Right forelimb (tissue), 1 donor: ENCODE measurements at places on chromosomes 6 and 20.

- DNase-seq: no peak
Measured at GRCh38 chr6:155317186-155317585, 2.9 kb upstream of the TFB1M start.

GRCh38 chr6:22106961-22107360 is 189.9 kb downstream of the PRL start:
- DNase-seq: no peak

GRCh38 chr6:124479991-124480430 is 482.2 kb upstream of the RNF217 start:
- DNase-seq: no peak

DNA sequence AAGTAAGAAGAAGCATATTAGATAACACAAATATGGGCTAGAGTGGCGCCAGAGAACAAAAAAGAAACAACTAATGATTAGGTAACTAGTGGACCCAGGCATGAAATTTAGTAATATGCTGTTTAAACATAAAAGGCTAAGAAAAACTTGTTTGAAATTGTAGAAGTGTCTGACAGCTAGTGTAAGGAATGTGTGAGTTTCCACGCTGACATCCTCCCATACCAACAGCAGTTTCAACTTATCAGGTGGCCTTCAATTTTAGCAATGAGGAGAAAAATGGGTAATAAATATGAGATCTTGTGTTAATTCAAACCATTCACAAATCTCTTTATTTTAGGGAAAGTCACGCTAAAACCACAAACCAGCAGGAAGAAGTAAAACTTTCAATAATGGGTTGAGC is 440.2 kb upstream of the FLRT3 start:
- no peak for DNase-seq

- DNase-seq: peak; percentile 37
Measured at GRCh38 chr20:31945785-31946184, 6.1 kb downstream of the PDRG1 start.

DNA sequence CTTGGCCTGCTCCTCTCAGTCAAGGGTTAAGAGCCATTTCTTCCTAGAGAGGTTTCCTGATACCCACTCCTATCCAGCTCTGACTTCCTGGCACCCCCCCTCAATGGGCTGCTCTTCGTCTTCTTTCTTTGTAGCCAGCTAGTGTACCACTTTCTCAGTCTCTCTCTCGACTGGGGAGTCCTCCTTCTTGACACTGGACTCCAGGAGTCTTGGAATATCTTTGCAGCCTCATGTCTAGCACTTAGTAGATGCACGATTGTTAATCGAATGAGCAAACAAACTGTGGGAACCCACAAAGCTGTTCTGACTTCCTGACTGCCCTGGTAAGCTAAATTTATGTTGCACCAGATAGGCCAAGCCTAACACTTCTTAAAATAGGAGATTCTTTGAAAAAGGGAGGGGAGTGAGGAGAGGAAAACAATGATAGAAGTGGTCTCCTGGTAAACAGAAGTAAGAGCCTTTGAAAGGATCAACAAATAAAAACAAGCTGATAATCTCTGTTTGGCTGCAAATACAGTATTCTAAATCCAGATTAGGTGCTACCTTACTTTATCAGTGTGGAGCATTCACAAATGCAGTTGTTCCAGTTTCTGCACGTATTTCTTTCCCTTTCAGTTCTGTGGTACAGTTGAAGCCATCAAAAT is 160.1 kb upstream of the CITED2 start:
- no peak for DNase-seq

GRCh38 chr6:113630738-113631535 is 226.2 kb upstream of the MARCKS start:
- no peak for DNase-seq

- DNase-seq: no peak
Measured at GRCh38 chr6:166442131-166442685, 59.5 kb upstream of the MPC1 start.

- no peak for DNase-seq
Measured at GRCh38 chr20:62051546-62052255, 14.0 kb downstream of the TAF4 start.

GRCh38 chr20:9989066-9989724 is 45.6 kb upstream of the ANKEF1 start:
- DNase-seq: no peak

GRCh38 chr6:141501616-141502015 is 631.1 kb upstream of the GJE1 start:
- no peak for DNase-seq

- DNase-seq: no peak
Measured at GRCh38 chr6:111725446-111726112, 119.9 kb upstream of the TRAF3IP2 start.

DNA sequence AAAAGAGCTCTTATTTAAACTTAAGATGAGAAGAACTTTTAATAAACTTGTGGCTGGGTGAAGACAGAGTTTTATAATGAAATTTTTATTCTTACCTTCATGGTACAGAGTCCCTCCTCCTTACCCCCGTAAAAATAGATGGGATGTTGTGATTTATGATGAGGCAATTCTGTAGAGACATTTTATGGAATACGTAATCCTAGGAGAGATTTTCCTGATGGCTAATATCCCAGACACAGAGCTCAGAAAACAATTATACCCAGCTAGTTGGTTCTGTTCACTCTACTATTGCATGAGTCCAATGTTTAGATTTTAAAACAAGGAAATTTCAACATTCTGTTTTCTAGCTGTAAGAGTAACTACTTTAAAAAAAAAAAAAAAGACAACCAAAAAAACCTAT is 43.4 kb downstream of the MTHFD1L start:
- no peak for DNase-seq

DNA sequence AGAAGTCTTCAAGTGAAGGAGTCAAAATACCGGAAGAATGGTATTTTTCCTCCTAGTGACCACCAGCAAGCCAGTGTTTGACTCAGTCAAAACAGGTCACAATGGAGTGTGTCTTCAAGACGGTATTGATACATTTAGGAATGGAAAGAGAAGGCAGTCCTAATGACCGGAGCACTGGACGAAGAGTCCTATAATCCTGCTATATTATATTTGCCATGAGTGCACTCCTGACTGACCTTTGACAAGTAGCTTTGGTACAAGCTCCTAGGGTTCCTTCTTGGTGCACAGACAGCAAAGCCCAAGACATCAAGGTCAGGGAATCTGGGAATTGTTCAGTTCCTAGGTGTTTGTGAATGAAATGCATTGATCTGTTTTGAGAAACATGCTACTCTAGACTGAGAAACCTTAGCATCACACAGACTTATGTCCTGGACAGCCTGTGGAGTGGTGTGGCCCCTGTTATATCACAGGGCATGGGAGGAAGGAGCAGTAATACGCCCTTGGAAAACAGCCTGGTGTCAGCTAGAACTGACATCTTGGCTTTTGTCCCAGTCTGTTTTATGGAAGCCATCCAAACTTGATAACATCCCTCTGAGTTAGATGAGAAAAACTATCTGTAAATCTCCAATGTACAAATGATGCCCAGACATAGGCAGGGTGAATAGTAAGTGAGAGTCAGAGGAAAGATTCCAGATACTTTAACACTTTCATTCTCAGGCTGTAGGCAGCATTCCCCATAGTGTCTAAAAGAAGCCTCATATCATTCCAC is 18.5 kb downstream of the NOX3 start:
- DNase-seq: no peak

GRCh38 chr20:18287546-18287914 is 797 bp upstream of the ZNF133 start:
- DNase-seq: no peak

DNA sequence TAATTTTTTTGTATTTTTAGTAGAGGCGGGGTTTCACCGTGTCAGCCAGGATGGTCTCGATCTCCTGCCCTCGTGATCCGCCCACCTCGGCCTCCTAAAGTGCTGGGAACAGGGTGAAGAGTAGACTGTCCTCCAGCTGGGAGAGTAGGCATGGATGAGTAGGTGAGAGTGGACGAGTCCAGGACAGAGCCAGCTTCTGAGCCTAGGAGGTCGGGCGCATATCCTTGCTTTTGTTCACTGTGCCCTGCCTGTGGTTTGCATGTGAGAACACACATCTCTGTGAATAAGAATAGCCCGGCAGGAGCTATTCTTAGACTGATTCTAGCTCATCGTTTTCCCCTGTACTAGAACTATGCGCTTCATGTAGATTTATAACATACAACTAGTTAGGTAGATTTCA is 78.3 kb downstream of the RPP40 start:
- no peak for DNase-seq

GRCh38 chr6:41353333-41353732 is 17.9 kb downstream of the NCR2 start:
- DNase-seq: no peak

DNA sequence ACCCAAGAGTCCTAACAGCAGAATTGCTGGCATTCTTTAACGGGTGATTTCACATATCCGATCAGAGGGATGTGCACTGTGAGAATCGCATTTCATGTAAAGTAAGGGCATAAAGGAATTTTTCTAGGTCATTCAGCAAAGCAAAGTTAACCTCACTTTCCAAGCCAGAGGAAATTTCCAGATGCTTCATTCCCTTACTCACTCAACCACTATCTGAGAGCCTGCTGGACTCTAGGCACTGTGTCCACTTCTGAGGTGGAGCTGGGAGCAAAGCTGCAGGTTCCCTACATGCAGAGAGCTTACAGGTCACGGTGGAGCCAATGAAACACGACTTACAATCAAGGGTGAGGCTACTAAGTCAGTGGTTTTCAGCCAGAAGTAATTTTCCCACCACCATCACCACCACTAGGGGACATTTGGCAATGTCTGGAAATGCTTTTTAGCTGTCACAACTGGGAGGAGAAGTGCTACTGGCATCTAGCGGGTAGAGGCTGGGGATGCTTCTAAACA is 34.5 kb upstream of the TSHZ2 start:
- no peak for DNase-seq

- DNase-seq: no peak
Measured at GRCh38 chr6:10190042-10190441, 224.8 kb downstream of the TFAP2A start.

- DNase-seq: no peak
Measured at GRCh38 chr6:381742-382461, 9.7 kb upstream of the IRF4 start.

- no peak for DNase-seq
Measured at GRCh38 chr20:64100566-64100888, 6.8 kb downstream of the NPBWR2 start.

- DNase-seq: no peak
Measured at GRCh38 chr6:104527761-104528415, 331.8 kb downstream of the HACE1 start.

DNA sequence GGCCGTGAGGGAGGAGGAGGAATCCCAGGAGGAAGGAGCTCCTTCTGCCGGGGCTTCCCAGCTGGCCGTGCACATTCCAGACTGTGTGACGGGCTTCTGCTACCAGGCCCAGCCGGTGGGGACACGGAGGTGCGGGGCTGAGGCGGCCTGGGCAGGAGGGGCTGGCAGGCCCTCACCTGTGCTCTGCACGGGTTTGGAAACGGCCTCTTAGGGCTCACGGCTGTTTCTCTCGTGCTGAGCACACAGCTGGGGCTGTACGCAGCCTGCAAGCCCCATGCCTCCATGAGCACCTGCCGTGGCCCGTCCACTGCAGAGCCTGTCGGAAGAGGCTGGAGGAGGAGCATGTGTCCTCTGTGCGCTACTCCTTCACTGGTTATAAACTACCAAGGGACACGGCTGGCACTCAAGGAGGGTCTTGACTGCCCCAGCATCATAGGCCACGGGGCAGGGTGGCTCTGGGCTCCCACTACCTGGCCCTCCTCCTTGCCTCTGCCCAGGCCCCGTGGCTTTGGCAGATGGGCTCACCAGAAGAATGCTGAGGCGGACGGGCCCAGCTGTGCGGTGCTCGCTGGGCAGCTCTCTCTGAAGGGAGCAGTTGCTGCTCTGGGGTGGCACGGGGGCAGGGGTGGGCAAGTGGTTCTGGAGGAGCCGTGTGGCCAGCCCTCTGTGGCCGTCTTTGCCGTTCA is 15.8 kb downstream of the NPEPL1 start:
- peak; percentile 48 for DNase-seq

- no peak for DNase-seq
Measured at GRCh38 chr6:104159045-104159618, 700.6 kb downstream of the HACE1 start.

- DNase-seq: no peak
Measured at GRCh38 chr6:111122458-111123286, 35.4 kb downstream of the SLC16A10 start.

DNA sequence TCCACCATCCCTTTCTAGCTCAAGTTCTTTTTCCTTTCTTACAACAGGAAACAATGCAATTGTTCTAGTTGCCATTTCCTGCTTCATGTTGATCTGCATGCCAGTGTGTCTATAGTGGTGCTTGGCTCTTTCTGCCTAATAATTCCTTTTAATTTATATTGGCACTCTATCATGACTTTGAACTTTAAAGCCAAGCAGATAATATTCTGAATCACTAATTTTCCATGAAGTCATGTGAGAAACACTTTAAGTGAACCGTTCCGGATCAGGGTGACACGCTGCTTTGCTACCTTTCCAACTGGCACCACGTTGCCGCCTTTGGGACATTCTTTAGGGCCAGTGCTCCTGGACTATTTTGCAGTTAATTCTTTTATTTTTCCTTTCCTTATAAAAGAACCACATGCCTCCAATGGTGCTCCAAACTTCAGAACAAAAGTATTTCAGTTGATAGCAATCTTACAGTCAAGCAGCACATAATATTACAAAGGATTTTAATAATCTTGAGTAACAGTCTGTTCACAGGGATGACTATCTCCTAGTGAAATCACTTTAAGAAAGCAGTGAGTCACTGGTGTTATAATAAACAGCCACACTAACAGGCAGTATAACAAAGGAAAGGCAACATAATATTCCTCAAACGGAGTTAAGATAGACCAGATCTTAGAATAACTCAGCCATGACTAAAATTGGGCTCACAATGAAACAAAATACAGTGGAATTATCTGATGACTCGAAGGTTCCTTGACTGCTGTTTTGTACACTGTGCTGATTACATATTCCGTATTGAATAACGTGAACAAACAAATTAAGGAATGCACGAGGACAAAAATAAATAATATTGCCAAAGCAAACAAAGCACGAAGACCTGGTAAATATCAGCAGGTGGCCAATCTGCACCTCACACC is 19.0 kb upstream of the BLOC1S5 start:
- DNase-seq: no peak

DNA sequence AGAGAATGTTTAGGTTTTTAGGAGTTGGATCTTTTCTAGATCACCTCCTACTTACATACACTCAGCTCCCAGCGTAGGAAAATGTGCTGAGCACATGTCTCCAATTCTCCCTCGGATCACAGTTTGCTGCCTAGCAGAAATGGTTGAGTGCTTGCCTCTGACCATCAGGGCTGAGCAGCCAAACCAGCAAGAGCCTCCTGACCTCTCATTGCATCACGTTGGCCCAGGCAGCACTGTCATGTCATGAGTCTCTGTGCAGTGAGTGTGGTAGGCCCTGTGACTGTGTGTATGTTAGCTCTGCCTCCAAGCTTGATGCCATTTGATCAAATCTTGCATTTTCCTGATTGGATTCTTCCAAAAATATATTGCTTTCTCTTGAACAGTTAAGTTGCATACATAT is 112.0 kb downstream of the LRRC1 start:
- no peak for DNase-seq

- DNase-seq: no peak
Measured at GRCh38 chr6:9581155-9581554, 833.7 kb downstream of the TFAP2A start.

DNA sequence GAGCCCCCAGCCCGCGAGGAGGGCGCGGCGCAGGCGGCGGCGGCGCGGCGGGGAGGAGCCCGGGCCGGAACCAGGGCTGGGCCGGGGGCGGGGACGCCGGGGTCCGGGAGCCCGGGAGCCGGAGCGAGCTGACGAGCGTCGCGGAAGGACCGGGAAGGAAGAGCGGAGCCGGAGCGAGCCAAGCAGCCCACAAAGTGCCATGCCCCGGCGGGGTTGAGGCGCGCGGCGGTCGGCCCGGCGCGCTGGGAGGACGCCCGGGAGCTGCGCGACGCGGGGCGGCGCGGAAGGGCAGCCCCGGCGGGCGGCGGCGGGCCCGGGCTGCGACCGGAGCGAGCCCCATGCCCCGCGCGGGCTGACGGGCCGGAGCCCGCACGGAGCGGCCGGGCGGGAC is 289 bp downstream of the FOXP4 start:
- no peak for DNase-seq
